ENCODE measurements at places on chromosomes 11 and 22.

DNA sequence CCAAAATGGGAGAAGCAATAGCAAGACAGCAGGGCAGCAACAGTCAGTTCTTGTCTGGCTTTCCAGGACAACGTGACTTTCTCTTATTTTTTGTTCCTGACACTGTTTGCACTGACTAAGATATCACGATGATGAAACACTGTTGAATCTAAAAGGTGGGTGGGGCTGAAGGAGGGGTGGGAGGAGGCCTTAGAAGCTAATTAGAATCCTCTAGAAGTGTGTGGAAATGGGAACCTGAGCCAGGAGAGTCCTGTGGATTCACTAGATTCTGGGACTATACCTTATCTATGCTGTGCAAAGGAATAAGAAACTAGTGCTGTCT, 300.3 kb downstream of the ST3GAL4 start:
- no peak for DNase-seq

- DNase-seq: no peak
Observed at GRCh38 chr11:630871-631270, 3.9 kb upstream of the SCT start.

- no peak for DNase-seq
Observed at GRCh38 chr11:76140912-76141574, 65.3 kb downstream of the WNT11 start.

DNA sequence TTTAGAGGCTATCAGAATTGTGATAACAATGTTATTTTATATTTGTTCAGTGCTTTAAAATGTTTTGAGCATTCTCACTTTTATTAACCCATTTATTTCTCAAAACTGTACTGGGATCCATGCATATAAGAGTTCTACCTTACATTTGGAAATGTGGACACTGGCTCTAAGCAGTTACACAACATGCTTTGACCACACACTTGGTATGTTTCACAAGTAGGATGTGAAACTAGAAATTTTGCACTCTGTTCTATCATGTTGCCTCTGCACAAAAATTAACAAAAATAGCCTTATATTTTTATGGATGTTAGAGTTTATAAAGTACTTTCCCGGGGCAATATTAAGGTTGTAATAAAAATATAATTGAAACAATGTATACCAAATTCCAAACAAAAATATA, 126.9 kb upstream of the CHORDC1 start:
- DNase-seq: no peak

DNA sequence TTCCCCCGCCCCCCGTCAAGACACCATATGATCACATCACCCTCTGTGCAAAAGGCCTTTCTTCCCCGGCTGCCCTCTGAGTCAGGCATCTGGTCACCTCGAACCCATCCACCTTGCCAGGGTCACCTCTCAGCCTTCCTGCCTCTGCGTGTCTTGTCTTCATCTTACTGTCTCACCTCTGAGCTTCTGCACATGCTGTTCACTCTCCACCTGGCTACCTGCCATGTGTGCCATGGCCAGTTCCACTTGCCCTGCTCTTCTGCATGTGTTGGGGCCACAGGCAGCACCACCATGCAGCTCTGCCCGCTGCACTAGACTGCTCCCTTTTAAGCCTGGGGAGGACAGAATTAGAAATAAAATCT, 9.8 kb downstream of the ZNF74 start:
- DNase-seq: no peak

- DNase-seq: peak; percentile 22
Observed at GRCh38 chr11:1129611-1130160, 28.1 kb upstream of the MUC5AC start.

All from neural progenitor cell (in vitro differentiated cells).